ENCODE measurements at places on chromosomes 2 and 18.

- no peak for DNase-seq
These were observed 1.5 kb downstream of the KLF7 start for GRCh38 chr2:207164006-207164831.

GRCh38 chr2:207502577-207503198, 27.1 kb upstream of the CREB1 start:
- no peak for DNase-seq

GRCh38 chr2:216635701-216636550, 2.7 kb downstream of the IGFBP2 start:
- no peak for DNase-seq

DNA sequence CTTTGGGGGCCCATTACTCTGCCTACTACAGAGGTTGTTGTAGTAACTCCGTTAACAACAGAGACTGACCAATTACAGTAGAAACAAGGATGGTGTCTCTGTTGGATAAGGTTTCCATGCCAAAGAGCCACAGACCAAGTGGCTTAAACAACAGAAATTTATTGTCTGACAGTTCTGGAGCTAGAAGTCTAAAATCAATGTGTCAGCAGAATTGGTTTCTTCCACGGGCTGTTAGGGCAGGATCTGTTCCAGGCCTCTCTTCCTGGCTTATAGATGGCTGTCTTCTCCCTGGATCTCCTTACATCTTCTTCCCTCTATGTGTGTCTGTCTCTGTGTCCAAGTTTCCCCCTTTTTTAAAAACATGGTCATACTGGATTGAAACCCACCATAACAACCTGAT, 135.3 kb downstream of the AKAIN1 start:
- no peak for DNase-seq

DNA sequence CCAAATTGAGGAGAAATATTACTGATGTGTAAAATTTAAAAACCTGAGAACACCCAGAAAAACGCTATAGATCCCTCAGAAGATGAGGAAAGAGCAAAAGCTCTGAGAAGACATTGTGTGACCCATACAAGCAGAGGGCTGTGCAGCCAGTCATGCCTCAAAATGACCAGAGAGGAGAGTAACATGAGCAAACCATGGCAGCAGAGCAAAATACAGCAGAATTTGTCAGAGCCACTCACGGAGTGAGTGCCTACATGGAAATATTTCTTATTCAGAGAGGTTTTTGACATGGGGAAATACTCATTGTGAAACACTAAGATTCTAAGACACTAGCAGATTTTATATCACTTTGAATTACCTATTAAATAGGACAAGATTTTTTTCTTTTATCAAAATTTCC, 96.8 kb upstream of the DNAJC10 start:
- DNase-seq: no peak

- no peak for DNase-seq
These were observed 3.2 kb upstream of the NEMP2 start for GRCh38 chr2:190537765-190538164.

DNA sequence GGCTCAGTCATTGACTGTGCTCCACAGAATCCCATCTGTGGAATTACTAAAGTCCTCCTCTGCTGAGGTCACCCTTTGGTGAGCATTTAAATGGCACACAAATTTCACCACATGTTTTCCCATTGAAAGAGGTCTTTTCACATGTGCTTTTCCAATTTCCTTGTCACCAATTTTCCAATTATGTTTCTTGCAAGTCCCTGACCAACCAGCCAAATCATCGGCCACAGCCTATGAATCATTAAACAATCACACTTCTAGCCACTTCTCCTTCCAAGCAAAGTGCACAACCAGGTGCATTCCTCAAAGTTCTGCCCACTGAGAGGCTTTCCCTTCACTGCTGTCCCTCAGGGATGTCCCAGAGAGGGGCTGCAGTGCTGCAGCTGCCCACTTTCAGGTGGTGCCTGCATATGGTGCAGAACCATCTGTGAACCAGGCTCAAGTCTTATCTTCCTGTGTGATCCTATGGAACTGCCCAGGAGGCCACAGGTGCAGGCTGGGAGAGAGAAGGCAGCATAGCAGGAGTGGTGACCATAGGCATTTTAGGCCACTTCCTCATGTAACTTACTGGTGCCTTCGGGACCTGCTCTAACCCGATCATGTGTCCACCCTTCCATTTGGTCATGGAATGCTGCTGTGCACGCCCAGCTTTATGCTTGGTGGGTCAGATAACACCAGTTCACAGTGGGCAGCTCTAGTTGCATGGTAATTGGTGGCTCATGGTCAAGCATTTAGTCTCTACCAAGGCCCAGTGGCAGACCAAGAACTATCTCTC, 153.0 kb downstream of the SEPTIN10 start:
- DNase-seq: no peak

DNA sequence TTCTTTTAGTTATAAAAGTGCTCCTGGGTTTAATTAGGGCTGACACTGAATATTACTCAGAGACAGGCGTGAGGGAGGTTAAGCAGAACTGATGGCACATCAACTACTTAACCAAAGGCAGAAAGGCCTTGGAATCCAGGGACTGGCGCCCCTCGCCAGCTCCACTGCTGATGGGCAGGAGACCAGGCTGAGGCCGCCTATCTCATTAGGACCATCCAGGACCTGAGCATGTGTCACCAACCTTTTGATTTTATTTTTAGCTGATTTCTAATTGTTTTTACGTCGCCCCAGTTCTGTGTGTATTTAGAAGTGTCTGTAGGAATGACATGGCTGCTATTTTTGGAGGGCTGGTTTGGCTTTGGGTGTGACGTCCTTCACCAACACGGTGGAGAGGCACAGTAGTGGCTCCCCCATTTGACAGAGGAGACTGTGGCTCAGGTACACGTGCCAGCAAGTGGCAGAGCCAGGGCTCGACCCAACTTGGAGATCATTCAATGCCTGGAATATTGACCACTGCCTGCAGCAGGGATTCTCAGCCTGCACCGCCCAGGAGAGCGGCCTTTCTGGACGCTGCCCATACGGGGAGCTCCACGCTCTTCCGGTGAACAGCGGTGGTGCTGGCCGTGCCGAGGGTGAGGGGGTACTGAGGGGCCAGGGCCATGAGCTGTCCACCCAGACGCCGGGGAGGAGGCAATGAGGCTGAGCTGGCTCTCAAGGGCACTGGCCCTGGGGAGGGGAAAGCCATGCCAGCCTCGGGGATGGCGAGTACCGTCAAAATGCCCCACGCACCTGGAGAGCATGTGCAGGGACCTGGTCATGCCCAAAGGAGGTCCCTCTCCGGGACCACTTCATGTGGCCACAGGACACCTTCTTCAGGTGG, 205.7 kb downstream of the ASB1 start:
- no peak for DNase-seq

- no peak for DNase-seq
These were observed 91.6 kb downstream of the INO80D start for GRCh38 chr2:205994344-205994743.

- no peak for DNase-seq
These were observed 6.8 kb downstream of the HS6ST1 start for GRCh38 chr2:128311755-128312341.

DNA sequence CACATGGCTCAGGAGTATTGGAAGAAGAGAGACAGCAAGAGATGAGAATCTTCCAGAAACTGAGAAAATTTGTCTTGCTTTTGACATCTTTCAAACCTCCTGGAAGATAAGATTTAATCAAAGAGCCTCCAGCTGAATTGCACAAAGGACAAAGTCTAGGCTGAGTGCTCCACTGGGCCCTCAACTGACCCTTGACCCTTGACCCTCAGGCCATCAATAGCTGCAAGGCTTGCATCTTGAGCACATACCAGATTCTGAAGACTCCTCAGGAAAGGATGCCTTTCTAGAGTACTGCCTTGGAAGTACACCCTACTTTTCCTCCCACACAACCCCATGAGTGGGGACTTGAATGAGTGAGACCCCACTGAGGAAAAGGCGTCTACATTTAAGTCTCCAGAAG, 1125.5 kb downstream of the BCL11A start:
- DNase-seq: no peak

GRCh38 chr2:223165423-223166214, 113.6 kb downstream of the KCNE4 start:
- no peak for DNase-seq

DNA sequence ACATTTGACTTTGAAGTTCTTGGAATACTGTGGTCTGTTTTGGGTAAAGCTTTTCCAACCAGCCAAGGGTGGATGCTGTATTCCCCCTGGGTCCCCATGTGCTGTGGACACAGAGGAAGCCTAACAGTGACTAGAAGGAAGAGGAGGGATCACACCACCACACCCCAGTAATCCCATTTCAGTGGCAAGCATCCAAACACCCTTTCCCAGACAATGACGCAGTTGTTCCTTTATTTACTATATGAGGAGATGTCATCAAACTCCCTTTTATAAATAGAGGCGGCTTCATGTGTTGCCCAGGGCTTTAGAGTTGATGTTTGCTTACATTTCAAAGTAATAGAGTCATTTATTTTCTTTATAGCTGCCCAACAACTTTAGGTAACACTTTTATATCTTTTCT, 959.4 kb upstream of the GYPC start:
- DNase-seq: no peak

- peak; percentile 75 for DNase-seq
These were observed 435.1 kb downstream of the MTX2 start for GRCh38 chr2:176704282-176704858.

GRCh38 chr2:112187805-112188596, 49.8 kb downstream of the FBLN7 start:
- no peak for DNase-seq

All from fibroblast of skin of left biceps (primary cell).